ENCODE measurements at places on chromosomes 6 and 20. TPM values are rescaled to one million over a fixed set of nuclear protein-coding genes. Genes with fewer than 3 reads are reported as not detected.

Gene TSPO2
- not detected for total RNA-seq

Gene OR10C1
- not detected for total RNA-seq

Gene PDYN
- total RNA-seq: not detected

GRCh38 chr6:30480536-30481156, 8.7 kb upstream of the HLA-E start:
- DNase-seq: no peak

Measured in LHCN-M2 (cell line).